Urinary bladder (tissue), 4 donors: ENCODE measurements at places on chromosomes 12 and 14. TPM values are rescaled to one million over a fixed set of nuclear protein-coding genes. Genes with fewer than 3 reads are reported as not detected.

The TMEM132C gene
- 11.1 TPM for total RNA-seq

The FAM181A gene
- total RNA-seq: not detected

The ZFC3H1 gene
- total RNA-seq: 109 TPM

The PPP4R4 gene
- 0.37 TPM for total RNA-seq

The SPPL3 gene
- total RNA-seq: 40.4 TPM

The KRT3 gene
- not detected for total RNA-seq
